ENCODE measurements at places on chromosomes 5 and 9. TPM values are rescaled to one million over a fixed set of nuclear protein-coding genes. Genes with fewer than 3 reads are reported as not detected.

LCN15 gene
- total RNA-seq: not detected

THG1L gene
- 4.1 TPM for total RNA-seq

GRCh38 chr9:27683181-27683580 is 109.9 kb upstream of the C9orf72 start:
- DNase-seq: no peak

GRCh38 chr9:37309136-37309535 is 113.4 kb upstream of the GRHPR start:
- DNase-seq: no peak

DNA sequence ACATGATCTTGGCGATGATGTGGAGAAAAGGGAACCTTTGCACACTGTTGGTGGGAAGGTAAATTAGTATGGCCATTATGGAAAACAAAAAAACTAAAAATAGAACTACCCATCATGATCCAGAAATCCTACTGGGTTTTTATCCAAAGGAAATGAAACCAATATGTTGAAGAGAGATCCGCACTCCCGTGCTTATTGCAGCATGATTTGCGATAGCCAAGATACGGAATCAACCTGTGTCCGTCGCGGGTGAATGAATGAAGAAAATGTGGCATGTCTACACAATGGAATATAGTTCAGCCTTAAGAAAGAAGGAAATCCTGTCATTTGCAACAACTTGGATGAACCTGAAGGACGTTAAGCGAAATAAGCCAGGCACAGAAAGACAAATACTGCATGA is 84.5 kb downstream of the TTLL11 start:
- DNase-seq: no peak

DNA sequence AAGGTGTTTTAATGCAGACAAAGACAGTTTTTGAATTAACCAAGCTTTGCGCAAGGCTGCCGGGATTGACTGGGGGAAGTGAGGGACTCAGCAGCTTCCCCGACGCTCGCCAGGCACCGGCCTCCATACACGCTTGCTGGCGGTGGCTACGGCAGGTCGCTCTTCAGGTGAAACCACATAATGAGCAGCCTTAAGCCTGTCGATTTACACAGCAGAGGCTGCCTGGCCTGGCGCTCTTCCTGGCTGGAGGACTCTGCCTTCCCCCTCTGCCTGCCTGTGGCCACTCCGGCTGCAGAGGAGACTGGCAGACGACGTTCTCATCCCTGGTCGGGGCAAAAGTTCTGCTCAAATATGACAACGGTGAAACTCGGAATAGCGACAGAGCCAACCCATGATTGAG is 9.0 kb upstream of the NOTCH1 start:
- peak; percentile 82 for DNase-seq

DNA sequence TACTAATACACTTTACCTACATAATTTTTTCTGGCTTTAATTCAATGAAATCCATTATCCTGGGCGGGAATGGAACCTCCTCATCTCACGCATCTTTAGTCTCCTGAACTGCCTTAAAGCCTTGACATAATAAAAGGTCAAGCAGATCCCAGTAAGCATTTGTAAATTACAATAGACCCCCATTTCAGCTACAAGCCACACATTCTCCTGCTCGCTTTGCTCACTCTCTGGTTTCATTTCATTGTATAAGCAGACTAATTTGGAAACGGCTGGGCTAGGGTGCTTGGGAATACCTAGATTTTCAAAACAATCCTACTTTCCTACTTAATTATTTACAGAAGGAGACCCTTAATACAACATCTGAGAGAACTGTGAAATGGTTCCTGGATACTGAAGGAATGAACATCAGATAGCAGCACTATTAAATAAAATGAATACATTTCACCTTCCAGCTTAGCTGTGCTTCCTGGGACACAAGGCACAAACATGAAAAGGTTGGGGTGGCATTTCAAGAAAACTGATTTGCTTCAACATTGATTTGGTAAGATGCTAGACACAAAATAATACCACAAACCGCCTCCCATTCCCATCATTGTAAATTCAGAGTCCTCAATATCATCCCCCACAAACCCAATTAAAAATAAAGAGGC is 1.5 kb downstream of the JAKMIP2 start:
- no peak for DNase-seq

DNA sequence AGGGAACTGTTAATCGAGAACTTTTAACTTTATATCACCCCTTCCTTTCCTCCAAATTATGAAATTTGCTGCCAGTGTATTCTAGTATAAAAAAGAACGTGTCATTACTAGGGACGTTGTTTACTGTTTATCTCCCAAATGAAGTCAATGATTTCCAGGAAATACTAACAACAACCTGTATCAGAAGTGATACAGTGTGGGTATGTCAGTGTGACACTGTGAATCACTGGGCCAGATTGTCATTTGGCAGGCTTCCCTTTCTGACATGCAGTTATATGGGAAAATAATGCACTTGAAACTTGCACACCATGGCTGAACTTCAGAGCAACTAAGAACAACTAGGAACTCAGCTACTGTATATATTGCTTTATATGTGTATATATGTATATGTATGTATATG is 12.6 kb downstream of the ZNF462 start:
- no peak for DNase-seq

GRCh38 chr5:33781286-33781685 is 110.5 kb downstream of the ADAMTS12 start:
- no peak for DNase-seq
